ENCODE measurements at places on chromosomes 13 and 19. TPM values are rescaled to one million over a fixed set of nuclear protein-coding genes. Genes with fewer than 3 reads are reported as not detected.

MATK gene
- 3.3 TPM for total RNA-seq

GRCh38 chr19:36152352-36153091, at the start of gene COX7A1:
Gene COX7A1, minus strand, starts transcription at chr19:36152447. Its CDS starts 40 bp downstream, at chr19:36152407.
- no peak for DNase-seq

TMEM272 gene
- 0.32 TPM for total RNA-seq

- DNase-seq = no peak
Measured at GRCh38 chr13:72651144-72651543, 76.3 kb downstream of the MZT1 start.

DNA sequence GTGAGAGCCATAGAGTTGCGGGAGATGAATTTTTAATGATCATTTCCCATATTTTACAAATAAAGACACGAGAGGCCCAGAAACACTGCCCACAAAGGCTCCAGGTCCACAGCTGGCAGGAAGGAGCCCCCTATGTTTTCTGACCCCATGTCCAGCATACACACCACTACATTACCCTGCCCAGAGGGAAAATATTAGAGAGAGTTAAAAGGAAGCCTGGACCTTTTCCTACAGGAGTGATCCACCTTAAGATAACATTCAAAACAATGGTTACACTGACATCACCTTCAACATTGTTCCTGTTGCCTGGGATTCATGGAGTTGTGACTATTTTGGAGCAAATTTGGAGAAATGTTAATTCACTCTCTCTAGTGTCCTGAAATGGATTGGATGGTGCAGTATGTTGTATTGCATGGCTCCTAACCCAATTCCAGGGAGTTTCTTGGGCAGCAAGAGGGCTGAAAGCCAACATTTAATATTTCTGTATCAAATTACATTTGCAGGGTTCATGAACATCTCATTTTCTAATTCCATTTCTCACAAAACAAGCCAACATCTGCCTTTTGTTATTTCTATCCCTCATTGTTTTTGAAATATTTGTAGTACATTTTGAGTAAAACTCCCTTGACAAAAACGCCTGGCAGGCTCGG, 172.5 kb downstream of the DLEU7 start:
- no peak for DNase-seq

All from mesenteric fat pad (tissue), 1 donor.